ENCODE measurements at places on chromosomes 12 and 14.

- DNase-seq, result no peak
These were observed 2.8 kb downstream of the FOXG1 start for GRCh38 chr14:28769276-28769880.

DNA sequence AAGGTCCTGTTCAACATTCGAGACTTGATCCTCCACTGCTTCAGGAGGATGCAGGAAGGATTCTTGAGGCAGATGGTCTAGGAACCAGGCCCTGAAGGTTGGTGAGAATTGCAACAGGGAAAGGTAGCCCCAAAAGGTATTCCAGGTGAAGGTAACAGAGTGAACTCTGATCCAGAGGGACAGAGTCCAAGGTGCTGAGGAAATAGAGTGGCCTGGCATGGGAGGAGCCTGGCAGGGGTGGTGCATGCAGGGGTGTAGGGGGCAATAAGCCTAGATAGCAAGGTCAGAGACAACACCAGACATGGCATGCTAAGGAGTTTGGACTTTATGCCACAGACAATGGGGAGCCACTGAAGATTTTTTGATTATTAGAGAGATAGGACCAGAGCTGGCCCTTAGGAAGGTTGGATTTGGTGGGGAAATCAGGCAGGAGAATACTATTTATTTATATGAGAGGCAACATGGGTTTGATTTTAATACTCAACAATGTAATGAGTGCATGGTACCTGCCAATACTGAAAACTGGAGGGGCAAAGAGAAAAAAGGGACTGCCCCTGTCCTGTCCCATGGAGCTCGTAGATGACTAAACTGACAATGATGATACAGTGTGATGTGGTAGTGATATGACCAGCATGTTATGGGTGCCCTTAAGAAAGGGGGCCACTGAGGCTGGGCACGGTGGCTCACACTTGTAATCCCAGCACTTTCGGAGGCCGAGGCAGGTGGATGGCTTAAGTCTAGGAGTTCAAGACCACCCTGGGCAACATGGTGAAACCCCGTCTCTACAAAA, 50.5 kb upstream of the TMED10 start:
- no peak for DNase-seq

DNA sequence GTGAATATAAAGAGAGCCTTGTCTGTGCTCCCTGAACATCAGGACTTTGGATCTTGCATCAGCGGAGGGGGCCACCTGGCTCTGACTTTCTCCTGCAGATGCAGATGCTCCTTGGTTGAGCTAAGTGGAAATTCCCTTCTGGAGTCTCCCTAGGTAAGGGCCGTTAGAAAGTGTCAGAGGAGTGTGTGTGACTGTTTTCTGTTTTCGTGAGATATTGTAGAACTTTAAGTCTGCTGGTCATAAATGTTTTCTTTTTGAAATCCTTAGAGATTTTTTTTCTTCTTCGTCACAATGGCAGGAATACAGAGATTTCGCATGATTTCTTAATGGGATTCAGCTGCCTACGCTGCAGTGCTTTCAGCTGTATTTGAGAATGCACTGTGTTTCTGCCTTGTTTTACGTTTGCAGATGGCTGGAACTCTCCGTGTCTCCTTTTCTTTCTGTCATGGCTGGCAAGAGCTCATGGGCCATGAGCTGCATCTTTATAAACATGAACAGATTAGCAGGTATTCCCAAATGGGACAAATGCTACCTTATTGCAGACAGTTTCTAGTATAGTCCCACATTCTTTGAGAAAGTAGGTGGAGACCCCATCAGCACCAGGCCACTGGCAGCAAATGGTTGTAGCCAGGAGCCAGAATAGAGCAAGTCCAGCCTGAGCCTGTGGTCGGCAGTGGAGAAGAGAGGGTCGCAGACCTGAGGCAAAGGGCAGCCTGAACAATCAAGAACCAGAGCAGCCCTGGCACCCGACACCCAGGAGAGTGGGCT, 76.2 kb upstream of the FRMD6 start:
- DNase-seq, result no peak

DNA sequence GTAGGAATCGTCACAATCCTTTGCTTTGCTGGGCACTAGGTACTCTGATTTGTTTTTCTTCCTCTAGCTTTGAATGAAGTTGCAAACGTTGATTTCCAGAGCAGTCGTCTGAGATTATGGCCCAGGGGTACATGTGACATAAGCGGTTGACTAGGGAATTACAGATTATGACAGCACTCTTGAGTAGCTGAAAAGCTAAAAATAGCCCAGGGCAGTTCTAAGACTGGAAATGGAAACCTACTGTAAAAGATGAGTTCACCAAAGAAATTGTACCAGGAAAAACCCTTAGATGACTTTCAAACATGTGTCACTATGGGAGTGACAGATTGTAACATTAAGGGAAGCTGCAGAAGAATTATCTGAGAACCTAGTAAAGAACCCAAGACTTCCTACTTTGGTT, 108.5 kb downstream of the ANO6 start:
- DNase-seq, result no peak

DNA sequence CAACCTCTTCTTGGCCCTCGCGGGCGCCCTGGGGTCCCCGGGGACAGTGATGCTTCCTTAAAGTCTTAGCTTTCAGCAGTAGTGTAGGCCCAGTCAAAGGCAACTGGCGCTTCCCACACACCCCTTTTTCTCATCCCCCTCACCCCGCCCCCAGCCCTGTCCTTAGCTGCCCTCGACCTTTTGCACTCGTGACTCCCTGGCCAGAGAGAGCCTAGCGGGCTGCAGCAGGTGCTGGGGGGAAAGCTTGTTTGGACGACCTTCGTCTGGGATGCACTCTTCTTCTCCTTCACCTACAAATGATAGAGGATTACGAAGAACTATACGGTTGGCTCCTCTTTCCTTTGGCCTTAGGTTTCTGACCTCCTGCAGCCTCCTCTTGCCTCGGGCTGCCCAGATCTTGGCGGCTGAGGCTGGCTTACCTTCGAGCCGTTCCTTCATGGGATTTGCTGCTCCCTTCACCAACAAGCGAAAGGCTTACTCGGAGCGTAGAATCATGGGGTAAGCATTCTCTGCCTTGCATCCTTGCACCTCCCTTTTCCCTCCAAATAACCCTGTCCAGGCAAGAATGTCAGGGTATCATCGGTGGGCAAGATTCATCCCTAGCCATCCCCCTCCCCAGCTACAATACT, 815 bp downstream of the COQ10A start:
- DNase-seq, result no peak

DNA sequence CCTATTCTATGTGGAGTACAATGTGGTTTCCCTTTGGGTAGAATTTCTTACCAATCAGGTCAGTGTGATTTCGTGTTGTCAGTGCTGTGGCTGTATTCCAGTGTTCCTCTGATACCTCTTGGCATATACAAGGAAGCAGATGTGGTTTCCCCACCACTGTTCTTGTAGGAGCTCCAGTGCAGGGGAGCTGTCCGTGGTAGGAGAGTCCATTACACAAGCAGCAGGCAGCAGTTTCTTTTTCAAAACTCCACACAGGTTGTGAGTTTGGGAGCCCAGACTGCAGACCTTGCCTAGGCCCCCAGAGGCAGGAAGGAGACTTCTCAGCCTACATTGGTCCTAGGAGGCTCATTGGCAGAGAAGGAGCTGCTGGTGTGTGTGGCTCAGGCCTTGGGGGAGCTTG, 452.8 kb downstream of the AACS start:
- no peak for DNase-seq

GRCh38 chr14:100084591-100084990, 19.4 kb downstream of the EVL start:
- DNase-seq, result no peak

DNA sequence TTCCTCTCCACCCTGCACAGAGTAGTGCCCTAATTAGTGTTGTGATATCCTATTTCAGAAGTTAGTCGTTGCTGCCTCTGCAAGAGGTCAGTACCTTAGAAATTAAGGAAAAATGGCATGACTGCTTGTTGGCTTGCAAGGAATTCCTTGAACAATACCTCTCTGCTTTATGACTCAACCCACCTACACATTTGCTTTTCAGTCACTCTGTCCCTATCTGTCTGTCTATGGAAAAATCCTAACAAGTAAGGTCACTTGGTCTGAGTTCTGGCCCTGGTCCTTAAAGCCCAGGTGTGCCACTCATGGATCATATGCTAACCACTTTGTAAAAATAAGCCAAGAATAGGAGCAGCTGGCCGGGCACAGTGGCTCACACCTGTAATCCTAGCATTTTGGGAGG, 116.4 kb upstream of the ATF1 start:
- no peak for DNase-seq

GRCh38 chr12:45232756-45233372, 17.0 kb downstream of the ANO6 start:
- DNase-seq, result no peak

DNA sequence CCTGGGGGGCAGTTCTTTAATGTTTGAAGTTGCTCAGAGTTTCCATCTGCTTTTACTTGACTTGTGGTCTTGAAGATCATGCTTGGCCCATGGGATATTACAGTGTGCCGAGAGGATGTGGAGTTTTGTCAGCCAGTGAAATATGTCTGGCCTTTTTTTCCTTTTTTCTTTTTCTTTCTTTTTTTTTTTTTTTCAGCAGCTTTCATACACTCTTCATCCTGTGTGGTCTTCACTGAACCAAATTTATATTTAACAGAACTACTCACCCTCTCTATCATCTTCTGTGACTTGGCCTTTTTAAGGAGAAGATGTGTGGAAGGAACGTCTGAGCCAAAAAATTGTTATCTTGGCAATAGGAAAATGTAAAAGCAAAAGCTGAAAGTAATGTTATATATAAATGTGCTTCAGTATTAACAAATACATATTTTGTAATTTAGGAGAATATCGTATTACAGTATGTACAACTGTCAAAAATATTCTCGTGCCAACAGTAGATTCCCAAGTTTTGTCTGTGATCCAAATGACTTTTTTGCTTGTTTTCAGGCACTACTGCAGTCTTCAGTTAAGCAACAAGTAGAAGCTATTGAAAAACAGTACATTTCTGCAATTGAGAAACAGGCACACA, 200.6 kb downstream of the CCDC91 start:
- DNase-seq, result no peak

GRCh38 chr12:131701705-131702572, 9.0 kb upstream of the SFSWAP start:
- DNase-seq, result no peak

GRCh38 chr12:96880220-96880619, 26.8 kb upstream of the NEDD1 start:
- no peak for DNase-seq

All from GF-D8 (cell line).